ENCODE measurements at places on chromosomes 12 and 14.

- no peak for DNase-seq
Observed at GRCh38 chr12:32901553-32901952, 5.0 kb upstream of the PKP2 start.

- no peak for DNase-seq
Observed at GRCh38 chr14:54440476-54440872, 700 bp downstream of the CNIH1 start.

DNA sequence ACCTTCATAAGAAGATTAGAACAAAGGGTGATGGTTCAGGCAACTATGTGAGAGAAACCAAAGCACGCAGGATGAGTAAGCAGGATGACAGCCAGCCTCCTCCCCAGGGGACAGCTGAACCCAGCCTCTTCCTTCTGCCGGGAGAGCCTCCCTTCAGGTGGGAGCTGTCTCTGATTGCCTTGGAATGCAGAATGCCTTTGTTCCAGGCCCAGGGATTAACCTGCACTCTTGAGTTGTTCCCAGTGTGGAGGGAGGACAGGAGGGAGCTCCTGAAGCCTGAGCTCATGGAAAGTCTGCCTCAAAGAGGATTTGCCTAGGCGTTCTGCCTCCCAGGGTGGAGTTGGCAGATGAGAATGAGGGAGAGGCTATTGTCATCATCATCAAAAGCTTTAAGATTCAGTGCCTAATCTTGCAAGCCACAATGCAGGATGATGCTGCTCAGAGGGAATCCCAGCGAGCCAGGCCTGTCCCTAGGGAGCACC, 3.6 kb upstream of the KRT6A start:
- DNase-seq, result no peak

- DNase-seq, result no peak
Observed at GRCh38 chr12:6158749-6159148, 34.3 kb upstream of the VWF start.

GRCh38 chr12:103758310-103759089, 82.5 kb downstream of the NT5DC3 start:
- DNase-seq, result no peak

GRCh38 chr12:42716491-42716891, 126.9 kb upstream of the PRICKLE1 start:
- DNase-seq, result no peak

DNA sequence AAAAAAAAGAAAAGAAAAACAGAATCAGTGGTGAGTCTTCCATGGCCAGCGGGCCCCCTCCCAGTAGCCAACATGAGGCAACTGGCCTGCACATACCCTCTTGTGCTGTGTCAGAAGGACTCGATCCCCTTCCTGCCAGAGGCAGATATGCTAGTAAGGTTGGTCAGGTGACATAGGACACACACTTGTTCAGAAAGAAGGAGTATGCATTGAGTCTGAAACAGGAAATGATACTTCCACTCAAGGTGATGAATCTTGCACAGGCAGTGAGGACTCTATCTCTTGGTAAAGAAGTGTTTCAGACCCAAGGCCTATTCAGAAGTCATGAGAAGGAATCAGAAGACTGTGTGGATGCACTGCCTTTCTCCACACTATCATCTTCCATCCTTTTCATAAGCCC, 269.7 kb upstream of the FAR2 start:
- no peak for DNase-seq

GRCh38 chr14:96202441-96203094, 2.1 kb upstream of the BDKRB2 start:
- DNase-seq, result no peak

- no peak for DNase-seq
Observed at GRCh38 chr12:73452672-73453469, 1084.8 kb upstream of the ATXN7L3B start.

DNA sequence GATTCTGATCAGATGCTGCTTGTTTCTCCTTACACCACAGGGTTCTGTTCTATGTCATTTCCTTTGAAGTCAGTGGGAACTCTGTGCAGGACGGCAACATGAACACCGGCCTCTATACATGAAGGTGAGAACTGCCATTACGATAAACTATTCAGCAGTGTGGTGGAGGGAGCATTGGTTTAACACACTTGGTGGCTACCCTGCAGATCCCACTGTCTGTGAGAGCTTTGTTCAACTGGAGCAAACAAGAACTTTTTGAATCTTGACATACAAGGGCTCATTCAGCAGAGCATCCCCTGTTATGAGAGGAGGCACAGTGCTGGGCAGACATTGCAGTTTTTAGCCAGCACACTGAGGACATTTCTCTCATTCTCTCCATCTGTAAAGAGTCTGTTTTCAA, 10.7 kb upstream of the FRS2 start:
- no peak for DNase-seq

DNA sequence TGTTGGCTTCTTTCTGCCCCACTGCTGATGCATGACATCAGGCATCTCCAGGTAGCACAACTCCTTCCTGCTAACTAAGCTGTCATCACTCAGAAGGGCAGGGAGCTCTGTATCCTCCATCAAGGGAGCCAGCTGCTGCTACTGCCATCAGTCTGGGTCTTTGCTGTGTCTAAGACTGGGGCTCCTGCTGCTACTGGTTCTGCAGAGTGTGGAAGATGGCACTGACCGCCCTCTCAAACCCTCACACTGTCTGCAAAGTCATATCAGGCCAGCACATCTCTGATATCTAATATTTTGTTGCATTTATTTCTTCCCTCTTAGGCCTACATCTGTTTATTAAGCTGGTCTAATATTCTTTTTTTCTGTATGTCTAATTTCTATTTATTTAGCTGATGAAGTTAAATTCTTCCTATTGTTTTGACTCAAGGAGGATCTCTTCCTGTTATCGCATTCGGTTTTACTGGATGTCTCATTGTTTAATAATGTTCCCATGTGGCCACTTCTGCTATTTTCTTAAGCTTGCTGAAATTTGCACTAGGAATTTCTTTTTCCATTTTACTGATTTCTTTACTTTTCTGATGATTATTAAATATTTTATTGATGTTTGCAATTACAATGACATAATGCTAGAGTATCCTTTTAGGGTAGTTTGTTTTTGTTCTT, 7.6 kb upstream of the E2F7 start:
- DNase-seq, result no peak

Measured in caudate nucleus (tissue), 63 donors.